ENCODE measurements at places on chromosomes 5 and 9.

DNA sequence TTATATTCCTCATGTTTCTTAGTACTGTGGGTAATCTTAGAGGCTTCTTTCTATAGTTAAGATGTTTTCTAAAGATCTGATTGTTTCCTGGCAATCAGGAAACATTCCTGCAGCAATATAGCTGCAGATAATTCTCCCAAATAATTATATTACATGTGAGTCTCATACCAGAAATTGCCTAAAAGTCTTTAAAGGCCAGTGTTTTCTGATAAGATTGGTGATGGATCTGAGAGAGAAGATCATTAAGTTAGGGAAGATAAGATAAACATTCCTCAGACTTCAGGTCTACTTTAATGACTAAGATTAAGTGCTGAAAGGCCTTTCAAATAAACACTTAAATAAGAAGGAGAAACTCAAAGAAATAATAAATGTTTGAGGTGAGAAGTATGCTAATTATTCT, 107.7 kb upstream of the DAB2 start:
- DNase-seq = no peak

- no peak for DNase-seq
These were observed 900.6 kb upstream of the CDH9 start for GRCh38 chr5:27938989-27939388.

DNA sequence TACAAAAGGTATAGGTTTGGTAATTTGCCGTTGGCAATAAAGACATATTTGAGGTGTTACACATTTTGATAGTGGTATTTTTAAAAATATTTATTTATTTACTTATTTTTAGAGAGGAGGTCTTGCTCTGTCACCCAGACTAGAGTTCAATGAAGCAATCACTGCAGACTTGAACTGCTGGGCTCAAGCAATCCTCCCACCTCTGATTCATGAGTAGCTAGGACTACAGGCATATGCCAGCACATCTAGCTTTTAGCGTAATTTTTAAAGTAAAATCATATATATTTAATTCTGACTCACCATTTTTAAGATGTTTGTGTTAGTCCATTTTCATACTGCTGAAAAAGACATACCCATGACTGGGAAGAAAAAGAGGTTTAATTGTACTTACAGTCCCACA, 1974.3 kb downstream of the EFNA5 start:
- DNase-seq = no peak

DNA sequence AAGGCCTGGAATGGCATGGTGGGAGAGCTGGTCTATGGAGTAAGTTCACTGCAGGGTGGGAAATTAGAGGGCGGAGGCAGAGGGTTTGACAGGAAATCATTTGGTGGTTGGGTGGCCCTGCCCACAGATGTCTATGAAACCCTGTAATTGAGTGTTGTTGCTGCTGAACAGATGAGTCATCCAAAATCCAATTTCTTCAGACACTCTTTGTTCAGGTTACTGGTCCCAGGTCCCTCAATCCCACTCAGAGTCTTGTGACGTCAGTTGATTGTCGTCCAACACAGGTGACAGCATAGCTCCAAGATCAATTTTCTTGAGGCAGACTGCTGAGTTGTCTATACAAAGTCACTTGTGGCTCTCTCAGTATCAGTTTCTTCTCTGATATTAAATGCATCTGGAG, 208.6 kb downstream of the GRIA1 start:
- DNase-seq = no peak

DNA sequence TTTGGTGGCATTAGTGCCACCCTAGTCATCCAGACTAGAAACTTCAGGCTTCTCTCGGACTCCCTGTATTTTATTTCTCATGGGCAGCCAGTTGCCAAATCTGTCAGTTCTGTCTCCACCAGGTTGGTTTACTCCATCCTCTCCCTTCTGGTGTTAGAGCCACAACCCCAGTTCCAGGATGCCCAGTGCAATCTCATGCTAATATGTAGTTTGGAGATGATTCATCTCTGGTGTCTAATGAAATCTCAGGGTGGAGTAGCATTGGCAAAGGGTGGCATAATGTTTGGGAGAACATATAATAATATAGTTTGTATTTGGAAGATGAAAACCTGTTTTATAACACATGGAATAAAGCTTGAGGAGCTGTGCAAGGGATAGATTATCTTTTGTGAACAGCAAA, 30.2 kb downstream of the SLC46A2 start:
- DNase-seq = no peak

GRCh38 chr9:97559111-97559514, 57.6 kb downstream of the TMOD1 start:
- DNase-seq = no peak

- DNase-seq = no peak
These were observed 22.3 kb upstream of the FUBP3 start for GRCh38 chr9:130557077-130557468.

GRCh38 chr5:2014058-2014610, 131.4 kb upstream of the IRX4 start:
- DNase-seq = no peak

GRCh38 chr5:142692321-142692894, 6.5 kb upstream of the FGF1 start:
- no peak for DNase-seq

GRCh38 chr5:3489239-3489843, 106.3 kb upstream of the IRX1 start:
- no peak for DNase-seq

DNA sequence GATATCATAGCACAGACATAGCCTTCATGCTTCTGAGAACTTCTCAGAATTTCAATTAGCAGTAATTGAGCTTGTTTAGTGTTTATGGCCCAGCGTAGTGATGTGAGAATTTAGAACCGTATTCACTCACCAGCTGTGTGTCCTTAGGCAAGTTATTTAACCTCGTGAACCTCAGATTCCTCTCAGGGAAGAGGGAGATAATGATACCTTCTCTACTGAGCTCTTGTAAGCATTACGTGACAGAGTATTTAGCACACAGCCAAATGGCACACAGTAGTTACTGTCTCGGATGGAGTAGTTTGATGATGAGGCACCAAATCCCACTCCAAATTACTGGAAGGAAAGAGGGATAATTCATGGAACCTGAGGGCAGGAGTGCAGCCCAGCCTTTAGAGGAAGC, 429.3 kb downstream of the CCDC171 start:
- DNase-seq = no peak

GRCh38 chr9:136546697-136547501, 1.1 kb upstream of the NOTCH1 start:
- no peak for DNase-seq

- DNase-seq = no peak
These were observed 159.7 kb upstream of the RAPGEF1 start for GRCh38 chr9:131899296-131900228.

DNA sequence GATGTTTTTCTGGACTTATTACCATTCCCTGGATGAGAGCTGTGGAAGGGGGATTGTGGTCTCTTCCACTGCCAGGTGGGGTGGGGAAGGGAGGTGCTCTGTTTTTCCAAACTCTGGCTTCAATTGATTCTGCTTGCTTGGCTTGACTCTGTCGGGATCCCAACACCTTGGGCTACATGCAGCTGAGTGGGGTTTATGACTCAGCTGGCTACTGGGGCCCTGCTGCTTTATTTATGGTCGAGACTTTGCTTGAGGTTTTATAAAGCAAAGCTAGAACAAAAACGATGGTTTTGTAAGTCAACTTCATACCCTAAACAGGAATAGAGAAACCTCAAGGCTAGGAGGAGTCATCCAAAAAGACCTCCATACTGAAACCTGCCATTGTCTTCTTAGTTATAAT, 76.3 kb downstream of the AOPEP start:
- DNase-seq = peak; percentile 57

- peak; percentile 48 for DNase-seq
These were observed 49.0 kb downstream of the TEX10 start for GRCh38 chr9:100303747-100304146.

DNA sequence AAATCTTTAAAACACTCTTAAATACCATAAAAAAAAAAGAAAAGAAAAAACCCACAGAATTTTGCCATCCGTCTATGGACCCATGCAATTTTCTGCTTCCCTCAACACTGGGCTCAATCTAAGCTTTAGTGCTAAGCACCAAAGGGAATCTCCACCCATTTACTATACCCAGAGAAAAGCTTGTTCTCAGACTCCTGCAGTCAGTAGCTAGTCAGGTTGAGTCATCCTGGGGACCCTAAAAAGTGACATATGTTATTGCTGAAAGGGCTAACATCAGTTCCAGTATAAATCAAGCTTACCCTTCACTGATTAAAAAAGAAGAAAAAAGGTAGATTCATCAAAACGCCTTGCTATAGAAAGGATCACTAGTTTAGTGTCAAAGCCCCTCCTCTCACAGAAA, 177.6 kb downstream of the MUSK start:
- no peak for DNase-seq

- DNase-seq = no peak
These were observed 77.5 kb downstream of the TRPM6 start for GRCh38 chr9:74810200-74810599.

- no peak for DNase-seq
These were observed 32.3 kb upstream of the FIBCD1 start for GRCh38 chr9:130971294-130971849.

DNA sequence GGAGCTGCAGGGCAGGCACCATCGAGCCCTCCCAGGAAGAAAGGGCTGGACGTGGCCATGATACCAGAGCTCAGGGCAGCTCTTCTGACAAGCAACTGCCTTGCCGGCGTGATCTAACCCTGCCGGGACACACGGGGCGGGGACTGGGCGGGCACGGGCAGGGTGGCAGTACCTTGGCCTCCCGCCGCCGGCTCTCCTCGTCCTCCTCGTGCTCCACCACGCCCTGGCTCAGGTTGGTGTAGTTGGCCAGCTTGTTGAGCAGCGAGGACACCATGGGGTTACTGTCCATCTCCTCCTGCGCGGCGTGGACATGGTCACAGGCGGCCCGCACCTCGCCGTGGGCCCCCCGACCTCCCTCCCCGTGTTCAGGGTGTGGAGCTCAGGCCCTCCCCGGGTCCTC, 18.5 kb downstream of the SLC12A7 start:
- DNase-seq = no peak

- no peak for DNase-seq
These were observed 110.4 kb upstream of the GRHPR start for GRCh38 chr9:37311938-37312708.

- DNase-seq = no peak
These were observed 116.1 kb upstream of the FSTL4 start for GRCh38 chr5:133728475-133728874.

DNA sequence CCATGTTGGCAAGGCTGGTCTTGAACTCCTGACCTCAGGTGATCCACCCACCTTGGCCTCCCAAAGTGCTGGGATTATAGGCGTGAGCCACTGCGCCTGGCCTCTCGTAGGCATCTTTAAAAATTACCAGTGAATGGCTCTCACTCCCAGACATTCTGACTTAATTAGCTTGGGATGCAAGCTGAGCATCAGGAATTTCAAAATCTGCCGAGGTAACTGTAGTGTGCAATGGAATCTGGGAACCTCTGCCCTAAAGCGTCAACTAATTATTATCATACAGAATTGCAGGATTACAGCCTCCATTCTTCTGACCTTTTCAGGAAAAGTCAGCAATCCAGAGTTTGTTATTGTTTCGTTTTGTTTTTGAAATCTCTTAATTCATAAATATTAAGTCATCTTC, 213.4 kb upstream of the DMAC1 start:
- DNase-seq = no peak

- DNase-seq = peak; percentile 36
These were observed 93.9 kb downstream of the GRIA1 start for GRCh38 chr5:153584126-153584959.

DNA sequence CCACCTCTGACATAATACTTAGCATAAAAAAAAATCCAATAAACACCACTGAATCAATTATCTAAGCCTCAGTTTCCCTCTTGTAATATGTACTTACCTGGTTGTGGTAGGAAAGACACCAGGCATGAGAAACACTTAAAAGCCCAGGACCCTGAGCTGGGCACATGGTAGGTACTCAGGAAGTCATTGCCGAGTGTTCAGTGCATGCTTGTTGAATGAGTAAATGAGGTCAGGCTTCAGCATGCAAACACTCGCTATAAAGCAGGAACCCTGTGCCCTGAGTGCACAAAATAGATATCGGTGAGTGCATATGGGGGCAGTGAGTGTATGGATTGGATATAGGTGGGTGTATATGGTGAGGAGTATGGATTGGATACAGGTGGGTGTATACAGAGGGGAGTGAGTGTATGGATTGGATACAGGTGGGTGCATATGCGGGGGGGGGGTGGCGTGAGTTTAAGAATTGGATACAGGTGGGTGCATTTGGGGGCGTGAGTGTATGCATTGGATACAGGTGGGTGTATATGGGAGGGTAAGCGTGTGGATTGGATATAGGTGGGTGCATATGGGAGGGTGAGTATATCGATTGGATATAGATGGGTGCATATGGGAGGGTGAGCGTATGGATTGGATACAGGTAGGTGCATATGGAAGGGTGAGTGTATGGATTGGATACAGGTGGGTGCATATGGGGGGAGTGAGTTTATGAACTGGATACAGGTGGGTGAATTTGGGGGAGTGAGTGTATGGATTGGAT, 194.3 kb upstream of the MSX2 start:
- DNase-seq = no peak

DNA sequence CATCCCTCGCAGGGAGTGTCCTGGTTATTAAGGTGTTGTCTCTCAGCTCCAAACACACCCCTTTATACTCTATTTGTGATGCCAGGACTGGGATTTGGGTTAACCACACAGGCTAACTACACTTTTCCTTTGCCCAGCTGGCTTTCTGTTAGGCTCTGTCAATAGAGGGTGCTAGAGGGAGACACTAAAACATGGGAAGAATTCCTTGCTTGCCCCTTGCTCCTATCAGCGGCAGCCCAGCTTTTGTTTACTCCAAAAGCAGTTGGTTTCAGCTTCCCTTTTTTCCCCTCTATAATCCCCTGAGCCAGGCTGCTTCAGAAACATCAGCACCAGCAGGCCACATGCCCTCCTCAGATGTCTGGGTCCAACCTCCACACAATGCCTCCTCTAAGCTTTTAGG, 297.1 kb downstream of the KCTD16 start:
- peak; percentile 33 for DNase-seq

GRCh38 chr5:120367896-120368634, 96.0 kb upstream of the PRR16 start:
- DNase-seq = no peak

GRCh38 chr5:178839319-178839704, 20.4 kb upstream of the ZNF354B start:
- no peak for DNase-seq

DNA sequence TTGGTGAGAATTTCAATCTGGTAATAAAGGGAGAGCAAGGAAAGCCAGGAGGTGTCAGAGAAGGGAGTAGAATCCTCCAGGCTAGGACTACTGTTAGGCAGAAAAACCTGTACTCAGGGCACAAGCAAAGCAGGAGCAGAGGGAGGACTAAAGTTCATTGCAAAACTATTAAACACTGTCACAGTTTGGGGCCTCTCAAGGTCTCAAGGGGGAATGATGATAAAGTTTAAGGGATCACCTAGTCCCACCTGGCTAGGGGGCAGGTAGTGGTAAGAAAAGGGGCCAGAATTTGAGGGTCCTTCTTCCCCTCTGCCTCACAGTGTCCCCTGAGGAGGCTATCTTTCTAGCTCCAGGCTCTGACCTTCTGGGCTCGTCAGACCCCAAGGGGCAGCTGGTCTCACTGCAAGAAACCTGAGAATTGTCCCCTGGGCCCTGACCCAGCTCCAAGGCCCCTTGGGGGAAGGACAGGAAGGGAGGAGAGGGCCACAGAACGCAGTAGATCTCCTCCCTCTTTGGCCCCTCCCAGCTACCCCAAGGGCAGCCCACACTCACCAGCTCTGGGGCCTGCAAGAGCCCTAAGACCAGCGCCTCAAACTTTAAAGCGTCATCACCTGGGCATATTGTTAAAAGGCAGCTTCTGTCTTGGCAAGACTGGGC, 974 bp downstream of the CCDC69 start:
- DNase-seq = no peak
